ENCODE measurements at places on chromosomes 12 and 14.

DNA sequence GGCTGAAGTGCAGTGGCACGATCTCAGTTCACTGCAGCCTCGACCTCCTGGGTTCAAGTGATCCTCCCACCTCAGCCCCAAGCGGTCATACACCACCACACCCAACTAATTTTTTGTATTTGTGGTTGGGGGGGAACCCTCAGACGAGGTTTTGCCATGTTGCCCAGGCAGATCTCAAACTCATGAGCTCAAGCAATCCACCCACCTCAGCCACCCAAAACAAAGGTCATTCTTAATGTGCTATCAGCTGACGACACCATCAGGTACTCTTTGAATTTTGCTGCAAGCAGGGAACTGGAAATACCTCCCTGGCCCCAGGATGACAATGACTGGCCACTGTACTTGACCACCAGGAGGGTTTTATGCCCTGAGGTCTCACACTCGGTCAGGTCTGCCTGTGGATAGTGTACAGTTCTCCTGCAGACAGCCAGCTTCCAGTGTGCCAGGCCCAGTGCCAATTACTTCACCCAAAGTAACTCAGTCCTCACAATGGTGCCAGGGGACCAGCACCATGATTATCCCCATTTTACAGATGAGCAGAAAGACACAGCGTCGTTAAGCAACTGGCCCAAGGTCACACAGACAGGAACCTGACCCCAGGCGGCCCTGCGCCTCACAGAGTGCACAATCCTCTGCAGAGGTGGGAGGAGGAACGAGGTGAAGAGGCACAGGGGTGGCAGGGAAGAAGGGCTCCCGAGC, 42.9 kb downstream of the ITPK1 start:
- DNase-seq: no peak

DNA sequence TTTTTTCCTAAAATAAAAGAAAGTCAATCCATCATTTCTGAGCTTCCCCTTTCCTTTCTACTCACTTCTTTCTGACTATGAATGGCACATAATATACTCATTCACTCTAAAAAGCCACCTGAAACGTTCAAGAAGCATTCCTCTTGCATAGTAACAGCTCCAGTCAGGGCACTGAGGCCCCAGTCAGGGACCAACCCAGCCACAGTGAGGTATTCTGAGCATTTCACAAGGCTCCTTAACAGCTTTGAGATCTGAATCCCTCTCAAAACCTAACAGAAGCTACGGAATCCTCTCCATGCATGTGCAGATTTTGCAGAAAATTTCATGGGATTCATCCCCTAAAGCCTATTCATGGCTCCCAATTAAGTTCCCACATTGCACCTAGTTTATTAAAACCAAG, 23.2 kb downstream of the NT5DC3 start:
- DNase-seq: no peak

GRCh38 chr14:105218611-105219010, 29.7 kb upstream of the BTBD6 start:
- DNase-seq: no peak

- no peak for DNase-seq
Observed at GRCh38 chr14:72755766-72756165, 138.1 kb downstream of the DPF3 start.

- DNase-seq: no peak
Observed at GRCh38 chr14:95759941-95760340, 46.0 kb upstream of the TCL1A start.

DNA sequence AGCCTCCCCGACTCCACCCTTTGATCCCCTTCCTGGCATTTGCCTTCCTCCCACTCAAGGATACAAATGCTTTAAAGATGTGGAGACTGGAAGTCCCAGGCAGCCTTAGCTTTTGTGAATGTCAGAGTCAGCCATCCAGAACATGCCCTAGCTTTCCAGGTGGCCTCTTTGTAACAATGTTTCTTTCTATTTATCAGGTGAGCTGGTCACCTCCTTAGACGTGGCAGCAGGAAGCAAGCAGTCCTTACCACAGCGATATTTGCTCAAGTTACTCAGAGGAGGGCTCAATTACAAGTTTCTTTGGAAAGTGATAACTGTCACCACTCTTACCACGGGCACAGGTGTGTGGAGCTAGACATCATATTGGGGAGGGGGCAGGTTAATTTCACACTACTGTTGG, 4.9 kb downstream of the GALNT6 start:
- DNase-seq: no peak

DNA sequence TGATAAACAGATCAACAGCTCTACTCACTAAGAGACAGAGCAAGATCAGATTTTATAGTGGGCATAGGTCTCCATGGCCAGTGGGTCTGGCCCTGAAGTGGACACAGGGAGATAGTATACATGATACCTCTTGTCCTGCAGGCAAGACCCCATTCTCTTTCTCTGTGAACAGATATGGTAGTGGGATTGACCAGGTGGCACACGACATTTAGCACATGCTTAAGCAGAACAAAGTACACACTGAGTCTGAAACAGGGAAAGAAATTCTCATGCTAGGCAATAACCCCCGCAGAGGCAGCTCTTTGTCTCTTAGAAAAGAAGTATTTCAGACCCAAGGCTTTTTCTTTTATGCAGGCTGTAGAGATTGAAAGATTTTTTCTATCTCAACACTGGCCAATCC, 1331.2 kb downstream of the FSCB start:
- no peak for DNase-seq

GRCh38 chr14:20679907-20680306, 4.5 kb upstream of the RNASE4 start:
- DNase-seq: no peak

GRCh38 chr12:6460751-6461371, 9.0 kb downstream of the TAPBPL start:
- no peak for DNase-seq

- DNase-seq: no peak
Observed at GRCh38 chr12:63318313-63318712, 167.3 kb upstream of the AVPR1A start.

DNA sequence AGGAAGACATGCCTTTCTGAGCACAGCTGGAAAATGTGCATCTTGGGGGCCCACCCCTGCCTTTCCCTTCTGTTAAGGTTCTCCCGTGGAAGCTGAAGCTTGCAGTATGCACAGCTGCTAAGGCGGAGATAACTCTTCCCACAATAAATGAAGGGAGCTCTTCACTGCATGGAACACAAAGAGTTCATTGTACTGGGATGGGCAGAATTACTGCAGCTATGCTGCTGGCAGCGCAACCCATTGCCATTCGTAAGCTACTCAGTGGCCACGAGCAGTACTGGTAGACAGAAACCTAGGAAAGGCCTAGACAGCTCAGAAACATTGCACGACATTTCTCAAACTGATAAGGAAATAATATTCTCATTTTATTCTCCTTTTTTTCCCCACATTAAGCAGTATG, 310.2 kb downstream of the MDGA2 start:
- DNase-seq: no peak

GRCh38 chr12:65019696-65020234, 101.3 kb downstream of the WIF1 start:
- DNase-seq: no peak

- no peak for DNase-seq
Observed at GRCh38 chr14:58717211-58717610, 79.4 kb downstream of the DACT1 start.

GRCh38 chr12:90622431-90622830, 332.5 kb downstream of the CCER1 start:
- no peak for DNase-seq

- DNase-seq: no peak
Observed at GRCh38 chr14:21039585-21040369, 2.4 kb upstream of the RNASE7 start.
